ENCODE measurements at places on chromosomes 4 and X.

DNA sequence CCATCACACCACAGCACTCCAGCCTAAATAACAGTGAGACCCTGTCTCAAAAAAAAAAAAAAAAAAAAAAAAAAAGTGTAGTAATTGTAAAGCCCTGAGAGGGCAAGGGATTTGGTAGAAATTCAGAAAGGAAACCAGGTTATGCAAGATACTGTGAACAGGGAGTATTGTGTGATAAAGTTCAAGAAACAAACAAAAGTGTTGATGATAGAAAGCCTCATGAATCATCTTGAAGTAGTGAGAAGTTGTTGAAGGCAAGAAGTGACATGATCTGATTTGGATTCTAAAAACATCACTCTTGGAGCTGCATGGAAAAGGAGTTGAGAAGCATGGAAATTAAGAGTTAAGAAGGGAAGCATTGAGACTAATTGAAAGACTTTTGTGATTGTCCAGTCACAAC lies 102.2 kb downstream of the RAP1GDS1 start:
- DNase-seq = no peak

DNA sequence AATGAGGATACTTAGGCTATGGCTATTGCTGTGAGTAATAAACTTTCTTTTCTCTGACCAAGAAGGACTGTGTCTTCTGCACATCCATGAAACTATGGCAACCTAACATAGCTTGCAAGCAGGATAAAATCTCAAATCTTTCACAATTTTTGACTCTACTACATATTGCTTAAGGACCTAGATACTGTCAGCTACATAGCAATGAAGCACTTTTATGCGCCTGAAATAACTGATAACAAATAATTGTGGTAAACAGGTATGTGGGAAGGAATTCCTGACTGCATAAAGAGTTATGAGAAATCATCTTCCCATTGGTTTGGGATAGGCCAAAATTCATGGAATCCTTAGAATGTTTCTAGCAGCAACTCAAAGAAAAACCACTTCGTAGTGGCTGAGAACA lies 41.2 kb upstream of the PDGFC start:
- DNase-seq = peak; percentile 32

- peak; percentile 5 for DNase-seq
These were observed 16.2 kb upstream of the S100G start for GRCh38 chrX:16633754-16634153.

DNA sequence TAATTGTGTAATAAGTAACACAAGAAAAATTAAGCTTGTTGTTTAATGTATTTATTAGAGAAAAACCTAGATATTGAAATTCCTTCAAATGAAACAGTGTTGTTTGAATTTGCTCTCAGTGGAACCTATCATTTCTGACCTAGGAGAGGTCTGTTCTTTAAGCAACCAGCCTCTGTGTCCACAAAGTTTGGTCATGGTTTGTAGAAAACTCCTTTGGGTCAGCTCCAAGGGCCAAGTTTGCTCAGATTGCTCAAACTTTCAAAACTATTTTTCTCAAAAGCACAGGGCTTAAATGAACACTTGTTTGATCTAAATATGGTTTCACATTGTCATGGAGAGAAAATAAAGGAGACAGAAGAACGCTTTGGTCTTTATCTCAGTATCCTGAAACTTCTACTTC lies 29.6 kb upstream of the RPL34 start:
- DNase-seq = no peak

- no peak for DNase-seq
These were observed 19.4 kb upstream of the TSPAN5 start for GRCh38 chr4:98677799-98678198.

- DNase-seq = no peak
These were observed 195.6 kb downstream of the GPC3 start for GRCh38 chrX:133789829-133790228.

DNA sequence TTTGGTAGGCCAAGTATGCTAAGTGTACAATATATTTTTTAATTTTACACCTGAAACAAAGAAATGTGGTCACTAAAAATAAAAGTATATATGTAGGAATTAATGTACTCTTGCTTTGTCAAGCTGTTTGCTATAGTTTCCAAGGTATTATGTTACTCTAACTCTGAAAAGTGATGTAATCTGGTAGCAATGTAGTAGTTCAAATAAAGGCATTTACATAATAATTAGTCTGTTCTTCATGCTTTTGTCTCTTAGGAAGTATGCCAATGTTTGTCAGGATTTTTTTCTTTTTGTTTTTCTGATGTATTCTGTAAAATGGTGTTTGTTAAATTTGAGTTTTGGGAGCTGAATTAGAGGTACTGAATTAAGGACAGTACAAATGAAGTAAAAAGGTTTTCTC lies 89.5 kb downstream of the PLS3 start:
- no peak for DNase-seq

DNA sequence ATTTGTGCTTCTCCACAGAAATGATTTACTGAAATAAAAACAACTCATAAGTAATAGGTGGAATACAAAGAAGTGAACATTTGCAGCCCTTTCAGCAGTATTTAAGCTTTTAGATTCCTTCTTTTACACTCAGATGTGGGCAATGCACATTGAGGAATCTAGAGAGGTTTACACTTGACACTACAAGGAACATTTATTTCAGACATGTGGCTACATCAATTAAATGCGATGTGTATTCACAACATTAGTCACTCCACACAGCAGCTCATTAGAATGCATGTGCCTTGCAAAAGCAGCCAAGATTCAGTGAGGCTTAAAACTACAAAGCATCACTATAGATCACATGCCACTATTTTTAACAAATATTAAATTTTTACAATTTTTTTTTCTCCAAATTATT lies 480.7 kb downstream of the INPP4B start:
- DNase-seq = no peak

GRCh38 chrX:13194291-13195103 lies 125.4 kb downstream of the ATXN3L start:
- no peak for DNase-seq

- DNase-seq = no peak
These were observed 159.9 kb downstream of the LDB2 start for GRCh38 chr4:16738558-16738957.

DNA sequence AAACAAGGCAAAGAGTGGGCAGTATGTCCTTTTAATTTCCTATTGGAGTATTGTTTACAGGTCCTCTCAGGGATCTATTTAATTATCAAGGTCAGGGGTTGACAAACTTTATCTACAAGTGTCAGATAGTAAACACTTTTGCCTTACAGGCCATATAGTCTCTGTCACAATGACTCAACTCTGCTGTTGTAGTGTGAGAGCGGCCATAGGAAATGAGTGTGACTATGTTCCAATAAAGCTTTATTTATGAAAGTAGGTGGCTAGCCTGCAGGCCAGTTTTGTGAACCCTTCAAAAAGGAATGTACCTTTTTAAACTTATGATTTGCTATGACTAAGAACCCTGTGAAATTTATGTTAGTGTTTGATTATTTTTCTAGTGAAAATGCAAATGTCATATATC lies 156.1 kb downstream of the GPAT3 start:
- peak; percentile 37 for DNase-seq

DNA sequence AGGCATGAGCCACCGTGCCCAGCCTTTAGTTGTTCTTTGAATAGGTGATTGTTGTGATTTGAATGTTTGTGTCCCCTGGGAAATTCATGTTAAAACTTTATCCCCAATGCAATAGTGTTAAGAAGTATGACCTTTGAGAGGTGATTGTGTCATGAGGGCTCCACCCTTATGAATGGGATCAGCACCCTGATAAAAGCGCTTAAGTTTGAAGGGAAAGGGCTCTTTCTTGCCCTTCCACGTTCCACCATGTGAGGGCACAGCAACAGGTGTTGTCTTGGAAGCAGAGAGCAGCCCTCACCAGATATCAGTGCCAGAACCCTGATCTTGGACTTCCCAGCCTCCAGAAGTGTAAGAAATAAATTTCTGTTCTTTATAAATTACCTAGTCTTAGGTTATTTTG lies 33.7 kb upstream of the RP2 start:
- DNase-seq = no peak

GRCh38 chr4:73895201-73896175 lies 26.3 kb downstream of the CXCL1 start:
- no peak for DNase-seq

DNA sequence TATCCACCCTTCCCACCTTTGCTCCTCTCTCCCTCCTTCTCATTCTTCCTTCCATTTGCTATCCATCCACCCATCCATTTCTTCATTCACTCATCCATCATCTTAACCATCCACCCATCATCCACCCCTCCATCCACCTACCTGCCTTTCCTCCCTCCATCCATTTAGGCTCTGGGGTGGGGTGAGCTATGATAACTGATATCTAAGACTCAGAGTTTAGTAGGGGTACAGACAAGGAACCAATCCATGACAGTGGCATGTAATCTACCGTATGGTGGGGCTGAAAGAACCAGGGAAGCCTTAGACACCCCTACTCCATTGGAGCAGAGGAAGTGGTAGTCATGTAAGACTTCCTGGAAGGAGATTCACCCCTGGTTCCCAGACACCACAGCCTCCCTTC lies 23.2 kb downstream of the PSAPL1 start:
- DNase-seq = no peak

GRCh38 chr4:931194-931959 lies 739 bp downstream of the GAK start:
- DNase-seq = peak; percentile 62

GRCh38 chr4:176268963-176269362 lies at the start of gene ASB5:
Gene ASB5 (minus strand): TSS chr4:176269222. CDS start chr4:176269108, 114 bp downstream.
- DNase-seq = no peak

- DNase-seq = no peak
These were observed 1.4 kb upstream of the CAMK2D start for GRCh38 chr4:113763029-113763285.

GRCh38 chr4:156538210-156538609 lies 433.4 kb downstream of the PDGFC start:
- DNase-seq = no peak

DNA sequence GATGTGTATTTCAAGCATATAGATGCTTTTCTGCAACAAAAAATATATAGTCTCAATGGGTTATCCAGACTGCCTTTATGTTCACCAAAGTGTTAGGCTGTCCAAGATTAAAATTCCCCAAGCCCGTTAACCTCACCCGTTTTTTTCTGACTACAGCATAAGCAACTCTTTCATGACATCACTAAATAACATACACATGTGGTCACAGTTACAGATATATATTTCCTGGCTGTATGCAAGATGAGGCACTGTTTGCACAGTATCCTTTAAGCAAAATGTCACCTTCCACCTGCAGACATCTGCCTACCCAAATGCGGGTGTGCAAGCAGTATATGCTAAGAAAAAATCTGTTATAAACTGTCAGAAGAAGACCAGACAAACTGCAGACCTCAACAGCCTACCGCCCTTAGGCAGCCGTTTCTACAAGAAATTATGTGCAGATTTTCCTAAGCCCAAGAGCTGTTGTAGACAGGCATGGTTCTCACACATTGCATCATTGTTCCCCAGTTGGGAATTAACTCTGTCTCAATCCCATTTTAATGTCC lies 183.1 kb upstream of the MXRA5 start:
- DNase-seq = no peak

- DNase-seq = no peak
These were observed 822 bp downstream of the ZNF275 start for GRCh38 chrX:153334654-153335295.

GRCh38 chr4:156725257-156725656 lies 246.3 kb downstream of the PDGFC start:
- DNase-seq = no peak

Data from HCEC 1CT (cell line).